Stomach (tissue), 19 donors: ENCODE measurements at places on chromosomes 4 and X. TPM values are rescaled to one million over a fixed set of nuclear protein-coding genes. Genes with fewer than 3 reads are reported as not detected.

Gene SPANXA1
- not detected for polyA plus RNA-seq

Gene WDFY3
- 3.2 TPM for polyA plus RNA-seq

Gene MUC7
- not detected for polyA plus RNA-seq

Gene HOPX
- polyA plus RNA-seq: 60.2 TPM

Gene ADAM29
- polyA plus RNA-seq: not detected

Gene RBM10
- 22.9 TPM for polyA plus RNA-seq

Gene CETN2
- polyA plus RNA-seq: 32.4 TPM

Gene RAB41
- not detected for polyA plus RNA-seq

Gene NHS
- polyA plus RNA-seq: 1.1 TPM

Gene AR
- polyA plus RNA-seq: 0.76 TPM
